Activated CD4-positive, alpha-beta T cell treated with anti-CD3 and anti-CD28 coated beads, Interleukin-2, amount 10 ng/mL, durations not matched to agents 7 days and 5 days (primary cell): ENCODE measurements at places on chromosomes 13 and 19.
A peak's percentile ranks its signal among the peaks of the same experiment; 100 is the strongest.

DNA sequence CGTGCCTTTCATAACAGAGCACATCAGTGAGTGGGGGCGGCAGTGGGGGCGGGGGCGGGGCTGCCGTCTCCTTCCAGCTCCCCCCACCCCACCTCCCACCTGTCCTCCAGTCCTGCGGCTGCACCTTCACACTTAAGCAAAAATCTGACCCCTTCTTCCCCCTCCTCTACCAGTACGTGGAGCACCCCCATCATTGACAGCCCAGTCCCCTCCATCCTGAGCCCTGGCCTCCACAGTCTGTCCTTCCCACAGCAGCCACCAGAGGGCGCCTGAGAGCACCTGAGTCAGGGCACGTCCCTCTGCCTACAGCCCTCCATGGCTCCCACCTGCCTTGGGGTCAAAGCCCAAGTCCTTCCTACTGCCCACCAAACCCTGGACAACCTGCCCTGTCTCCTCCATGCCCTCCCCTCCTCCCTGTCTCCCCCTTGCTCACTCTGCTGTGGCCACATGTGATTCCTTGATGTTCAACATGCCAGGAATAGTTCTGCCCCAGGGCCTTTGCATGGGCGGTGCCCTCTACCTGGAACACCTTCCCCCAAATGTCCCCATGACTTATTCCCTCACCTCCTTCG lies 4.0 kb downstream of the EBI3 start:
- peak; percentile 75 for DNase-seq

GRCh38 chr13:111262715-111263114 lies 57.7 kb upstream of the TEX29 start:
- no peak for DNase-seq

GRCh38 chr19:12947702-12948611 lies 2.3 kb downstream of the RAD23A start:
- DNase-seq: no peak

DNA sequence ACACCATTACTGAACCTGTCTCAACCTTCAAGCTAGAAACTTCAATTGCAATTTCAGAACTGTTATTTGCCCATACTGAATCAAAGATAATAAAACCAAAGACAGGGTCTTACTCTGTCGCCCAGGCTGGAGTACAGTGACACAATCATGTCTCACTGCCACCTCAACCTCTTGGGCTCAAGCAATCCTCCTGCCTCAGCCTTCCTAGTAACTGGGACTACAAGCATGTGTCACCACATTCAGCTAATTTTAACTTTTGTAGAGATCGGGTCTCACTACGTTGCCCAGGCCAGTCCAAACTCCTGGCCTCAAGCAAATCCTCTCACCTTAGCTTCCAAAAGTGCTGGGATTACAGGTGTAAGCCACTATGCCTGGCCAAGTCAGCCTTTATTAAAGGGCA lies 143.4 kb downstream of the DIAPH3 start:
- no peak for DNase-seq

DNA sequence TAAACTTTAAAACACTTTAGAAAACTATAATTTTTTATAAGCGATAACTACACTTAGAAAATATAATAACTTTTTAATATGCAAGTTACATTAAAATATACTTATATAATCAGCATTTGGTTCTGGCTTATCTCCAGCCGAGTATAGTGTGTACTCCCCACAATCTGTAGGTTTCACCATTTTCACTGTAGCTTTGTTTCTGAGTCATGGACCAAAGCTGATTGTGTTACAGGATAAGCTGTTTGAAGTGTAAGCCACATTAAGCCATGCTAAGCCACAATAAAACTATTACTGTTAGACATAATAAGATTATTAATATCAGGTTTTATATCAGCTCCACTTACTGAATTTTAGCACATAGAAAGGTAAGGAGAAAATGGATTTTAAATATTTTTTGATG lies 43.8 kb downstream of the CCDC122 start:
- no peak for DNase-seq

DNA sequence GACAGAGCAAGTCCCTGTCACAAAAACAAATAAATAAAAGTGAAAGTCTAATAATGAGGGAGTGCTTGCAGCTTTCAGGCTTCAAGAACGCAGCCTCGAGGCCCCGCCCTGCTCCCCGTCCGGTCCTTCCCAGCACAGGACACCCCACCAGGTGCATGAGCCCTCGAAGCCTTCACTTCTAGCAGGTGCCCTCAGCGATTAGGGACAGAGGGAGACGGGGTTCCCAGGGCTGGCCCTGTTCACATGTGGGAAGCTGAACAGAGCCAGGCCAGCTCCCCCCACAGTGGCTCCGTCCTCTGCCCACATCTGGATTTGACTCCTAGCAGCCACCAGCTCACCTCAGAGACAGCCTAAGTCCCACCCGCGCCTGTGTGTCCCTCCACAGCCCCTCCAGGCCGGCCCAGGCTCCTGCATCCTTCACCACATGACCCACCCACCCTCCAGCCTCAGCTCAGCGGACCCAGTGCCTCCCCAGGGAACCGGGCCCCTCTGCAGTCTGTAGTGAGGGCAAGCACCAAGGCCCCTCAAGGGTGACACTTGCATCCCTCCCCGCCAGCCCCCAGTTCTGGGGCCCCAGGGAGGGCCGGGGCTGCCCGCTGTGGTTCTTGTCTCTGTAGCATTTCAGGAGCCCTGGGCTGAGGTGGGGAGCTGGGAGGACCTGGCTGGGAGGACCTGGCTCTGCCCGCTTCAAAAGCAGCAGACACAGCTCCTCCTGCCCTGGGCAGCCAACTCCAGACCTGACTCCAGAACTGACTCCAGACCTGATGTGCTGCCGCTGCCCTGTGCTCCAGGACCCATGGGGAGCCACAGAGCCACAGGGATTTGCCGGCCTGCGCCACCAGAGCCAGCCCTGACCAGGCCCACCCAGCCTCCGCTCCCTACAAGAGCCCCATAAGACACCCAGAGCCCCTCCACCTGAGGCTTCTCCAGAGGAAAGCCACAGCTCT lies 27.2 kb downstream of the GPX4 start:
- DNase-seq: peak; percentile 67

GRCh38 chr19:38035515-38036495 lies 128.8 kb downstream of the SIPA1L3 start:
- no peak for DNase-seq

DNA sequence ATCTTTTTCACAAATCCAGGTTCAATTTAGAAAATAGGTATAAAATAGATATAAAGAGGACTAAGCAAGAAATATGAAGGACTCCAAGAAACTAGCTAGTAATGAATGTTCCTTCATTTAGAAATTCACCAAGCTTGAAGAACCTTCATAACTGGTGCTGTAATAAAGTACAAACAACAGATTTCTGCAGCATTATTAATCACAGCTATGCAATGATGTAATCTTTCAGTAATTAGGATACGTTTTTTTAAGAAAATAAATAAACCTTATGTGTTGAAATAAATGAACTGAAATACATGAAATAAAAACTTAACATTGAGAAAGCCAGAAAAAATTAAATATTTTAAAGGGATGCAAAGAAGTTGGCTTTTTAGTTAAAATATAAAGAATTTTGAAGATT lies 236.1 kb downstream of the RGCC start:
- DNase-seq: no peak

DNA sequence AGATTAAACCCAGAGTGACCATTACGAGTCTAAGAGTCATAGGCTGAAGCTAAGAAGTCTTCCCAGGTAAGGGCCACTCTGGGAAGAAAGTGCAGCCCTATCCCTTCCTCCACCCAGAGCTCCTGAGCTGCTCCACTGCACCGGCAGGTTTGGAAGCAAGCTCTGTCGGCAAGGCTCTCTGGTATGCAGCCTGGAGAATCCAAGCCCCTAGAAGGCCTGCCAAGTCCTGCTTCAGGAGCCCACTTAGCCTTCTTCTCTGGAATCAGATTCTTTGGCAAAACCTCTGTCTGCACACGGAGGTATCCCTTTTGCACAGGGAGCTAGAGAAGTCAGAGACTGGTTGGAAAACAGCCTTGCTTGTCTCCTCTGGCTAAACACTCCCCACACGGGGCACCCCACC lies 58.5 kb downstream of the CEBPG start:
- no peak for DNase-seq

- DNase-seq: no peak
Measured at GRCh38 chr19:13334801-13335481, 171.3 kb downstream of the CACNA1A start.

GRCh38 chr13:53206455-53206854 lies 177.8 kb downstream of the OLFM4 start:
- no peak for DNase-seq

- no peak for DNase-seq
Measured at GRCh38 chr13:113776231-113777125, 17.5 kb downstream of the TMEM255B start.

DNA sequence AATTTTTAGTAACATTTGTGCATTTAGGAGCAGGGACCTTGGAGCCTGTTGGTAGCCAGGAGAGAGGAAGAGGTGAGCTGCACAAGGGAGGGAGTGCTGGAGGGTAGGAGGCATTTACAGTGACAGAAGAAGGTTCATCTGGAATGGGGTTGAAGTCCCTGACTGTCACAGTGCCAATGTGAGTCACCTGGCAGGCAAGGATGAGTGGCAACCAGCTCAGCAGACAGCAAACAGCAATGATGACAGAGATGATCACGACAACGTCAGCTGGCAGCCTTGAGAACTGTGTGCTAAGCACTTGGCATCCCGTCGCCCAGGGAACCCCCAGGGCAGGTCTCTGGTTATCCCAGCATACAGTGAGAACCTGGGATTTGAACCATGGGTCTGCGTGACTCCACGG lies 2.6 kb downstream of the OR10H5 start:
- DNase-seq: no peak

DNA sequence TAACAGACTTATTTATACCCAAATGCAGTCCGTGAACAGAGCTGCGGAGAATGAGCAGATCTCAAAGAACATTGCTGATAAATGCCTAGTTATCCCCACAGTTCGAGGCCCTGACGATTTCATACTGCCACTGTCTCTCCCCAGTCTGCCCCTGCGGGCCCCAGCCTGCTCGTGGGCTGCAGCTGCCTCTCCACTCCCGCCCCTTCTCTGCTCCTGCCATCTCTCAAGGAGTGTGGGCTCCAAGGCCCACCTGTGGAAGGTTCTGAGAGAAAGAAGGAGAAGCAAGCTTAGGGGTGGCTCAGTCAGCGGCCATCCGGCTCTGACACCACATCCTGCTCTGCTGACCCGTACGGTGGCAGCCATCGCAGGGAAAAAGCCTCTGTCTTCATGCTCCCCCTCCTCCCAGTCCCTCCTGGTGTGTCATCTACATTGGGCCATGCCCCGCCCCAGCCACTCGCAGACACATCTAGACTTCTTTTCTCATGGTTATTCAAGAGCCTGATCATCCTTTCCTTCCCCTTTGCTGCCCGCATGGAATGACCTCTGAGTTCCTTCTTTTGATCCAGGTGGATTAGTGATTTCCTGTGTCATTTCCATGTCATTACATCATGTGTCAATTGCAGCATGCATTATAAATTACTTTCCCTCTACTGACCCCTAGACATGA lies 52.0 kb downstream of the EPS15L1 start:
- no peak for DNase-seq

DNA sequence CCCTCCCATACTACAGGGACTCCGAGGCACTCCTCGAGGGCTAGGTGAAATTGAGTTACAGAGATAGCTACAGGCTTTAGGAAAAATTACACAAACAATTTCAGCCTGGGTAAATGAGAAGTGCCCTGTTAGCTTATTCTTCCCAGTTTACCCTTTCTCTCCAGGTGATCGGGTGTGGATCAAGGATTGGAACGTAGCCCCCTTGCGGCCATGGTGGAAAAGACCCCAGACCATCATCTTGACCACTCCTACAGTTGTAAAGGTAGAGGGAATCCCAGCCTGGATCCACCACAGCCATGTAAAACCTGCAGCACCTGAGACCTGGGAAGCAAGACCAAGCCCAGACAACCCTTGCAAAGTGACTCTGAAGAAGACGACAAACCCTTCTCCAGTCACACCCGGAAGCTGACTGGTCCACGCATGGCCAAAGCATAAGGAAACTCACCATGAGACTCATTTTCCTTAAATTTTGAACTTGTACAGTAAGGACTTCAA lies 600.6 kb downstream of the UQCRFS1 start:
- no peak for DNase-seq

GRCh38 chr13:97851269-97851668 lies 102.2 kb upstream of the IPO5 start:
- no peak for DNase-seq

GRCh38 chr13:28375250-28375930 lies 119.5 kb downstream of the FLT1 start:
- no peak for DNase-seq

DNA sequence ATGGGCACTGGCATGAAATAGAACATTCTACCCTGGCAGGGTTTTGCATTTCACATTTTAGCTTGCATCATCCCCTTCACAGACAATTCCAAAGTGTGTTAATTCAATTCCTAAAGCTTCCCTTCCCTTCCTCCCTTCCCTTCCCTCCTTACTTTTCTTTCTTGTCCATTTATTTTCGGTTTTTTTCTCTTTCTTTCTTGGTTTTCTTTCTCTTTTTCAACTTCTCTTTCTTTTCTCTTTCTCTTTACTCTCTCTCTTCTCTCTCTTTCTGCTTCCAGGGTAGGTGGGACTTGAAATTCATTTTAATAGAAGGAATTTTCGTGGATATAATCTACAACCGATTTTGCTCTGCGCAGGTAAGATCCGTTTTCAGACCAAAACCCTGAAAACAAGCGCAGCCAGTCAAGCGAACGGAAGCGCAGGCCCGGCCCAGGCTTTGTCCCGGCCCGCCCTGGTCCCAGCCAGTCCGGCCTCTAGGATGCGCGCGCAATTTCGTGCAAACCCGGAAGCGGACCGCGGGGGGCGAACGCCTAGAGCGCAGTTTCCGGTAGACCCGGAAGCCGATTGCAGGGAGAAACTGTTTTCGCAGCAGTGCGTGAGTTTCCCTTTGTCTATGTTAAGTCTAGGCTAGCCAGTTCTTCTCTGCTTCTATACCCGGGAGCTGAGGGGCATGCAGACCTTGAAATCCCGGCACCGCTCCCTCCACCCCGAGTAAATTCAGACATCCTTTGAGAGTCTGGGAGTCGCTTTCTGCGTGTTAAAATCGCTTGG lies at the start of gene ZNF528:
Gene ZNF528 (plus strand): TSS at position 540 of the 771 bp plus-strand sequence. CDS start 4,165 bp downstream, outside the sequence.
- peak; percentile 97 for DNase-seq

DNA sequence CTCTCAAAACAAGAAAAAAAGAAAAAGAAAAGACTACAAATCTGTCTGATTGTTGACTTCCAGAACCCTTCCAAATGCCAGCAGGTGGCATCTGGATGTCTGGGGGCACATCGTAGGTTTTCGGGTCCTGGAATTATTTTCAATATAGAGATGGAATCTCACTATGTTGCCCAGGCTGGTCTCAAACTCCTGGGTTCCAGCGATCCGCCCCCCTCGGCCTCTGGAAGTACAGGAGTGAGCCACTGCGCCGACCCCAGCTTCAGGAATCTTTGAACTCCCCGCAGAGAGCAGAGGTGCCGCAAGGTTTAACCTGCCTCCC lies 567 bp upstream of the B3GNT3 start:
- no peak for DNase-seq

- DNase-seq: no peak
Measured at GRCh38 chr19:17323964-17324332, 10.7 kb downstream of the ANO8 start.

DNA sequence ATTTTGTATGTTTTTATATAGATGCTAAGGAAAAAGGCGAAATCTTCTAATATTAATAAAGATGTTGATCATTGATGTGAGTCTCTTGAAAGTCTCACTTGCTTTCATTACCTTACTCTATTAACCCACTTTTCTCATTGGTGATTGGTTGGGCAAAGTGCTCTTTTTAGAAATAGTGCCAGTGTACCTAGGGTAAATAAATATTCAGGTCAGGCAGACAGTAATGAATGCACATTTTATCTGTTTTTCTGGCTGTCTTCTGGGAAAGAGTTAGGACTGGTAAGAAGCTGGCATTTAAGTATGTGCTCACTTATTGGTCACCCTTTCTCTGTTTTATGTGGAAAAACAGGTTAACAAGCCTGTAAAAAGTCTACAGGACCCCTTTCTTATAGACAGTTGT lies 11.2 kb downstream of the SERP2 start:
- no peak for DNase-seq

GRCh38 chr13:99969919-99970650 lies 1.5 kb downstream of the ZIC5 start:
- peak; percentile 30 for DNase-seq
